ENCODE measurements at places on chromosomes 4 and X.

GRCh38 chr4:38314663-38315062, 349.3 kb upstream of the KLF3 start:
- no peak for DNase-seq

DNA sequence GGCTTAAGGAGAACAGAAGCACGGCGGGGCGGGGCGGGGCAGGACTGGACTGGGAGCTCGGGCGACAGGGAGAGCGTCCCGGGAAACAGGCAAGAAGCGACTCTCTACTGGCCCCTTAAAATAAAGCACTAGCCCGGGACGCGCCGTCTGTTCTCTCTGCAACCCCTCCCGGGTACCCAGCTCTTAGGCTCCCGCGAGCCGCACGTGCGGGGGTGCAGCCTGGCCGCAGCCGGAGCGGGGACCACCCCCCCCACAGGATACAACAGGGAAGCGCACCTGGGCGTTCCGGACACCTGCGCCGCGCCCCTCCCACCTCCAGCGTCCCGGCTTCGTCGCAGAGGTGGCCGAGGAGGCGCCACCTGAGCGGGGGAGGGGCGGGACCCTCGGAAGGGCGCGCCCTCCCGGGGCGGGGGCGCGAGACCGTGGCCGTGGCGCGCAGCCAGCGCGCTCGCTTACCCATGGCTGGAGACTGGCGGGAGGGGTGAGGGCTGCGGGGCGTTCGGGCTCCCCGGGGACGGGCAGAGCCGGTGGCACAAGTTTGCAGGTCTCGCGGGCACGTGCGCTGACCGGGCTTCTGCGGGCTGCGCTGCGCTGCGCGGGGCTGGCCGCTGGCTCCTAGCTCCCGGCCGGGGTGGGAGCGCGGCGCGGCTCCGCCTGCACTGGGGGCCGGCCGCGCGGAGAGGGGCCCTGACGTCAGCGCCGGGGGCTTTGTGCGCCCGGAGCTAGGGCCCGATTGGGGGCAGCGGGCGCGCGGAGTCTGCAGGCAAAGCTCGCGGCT, 91.5 kb downstream of the GEMIN8 start:
- DNase-seq = no peak

GRCh38 chrX:67612231-67612630, 68.4 kb downstream of the AR start:
- DNase-seq = no peak

DNA sequence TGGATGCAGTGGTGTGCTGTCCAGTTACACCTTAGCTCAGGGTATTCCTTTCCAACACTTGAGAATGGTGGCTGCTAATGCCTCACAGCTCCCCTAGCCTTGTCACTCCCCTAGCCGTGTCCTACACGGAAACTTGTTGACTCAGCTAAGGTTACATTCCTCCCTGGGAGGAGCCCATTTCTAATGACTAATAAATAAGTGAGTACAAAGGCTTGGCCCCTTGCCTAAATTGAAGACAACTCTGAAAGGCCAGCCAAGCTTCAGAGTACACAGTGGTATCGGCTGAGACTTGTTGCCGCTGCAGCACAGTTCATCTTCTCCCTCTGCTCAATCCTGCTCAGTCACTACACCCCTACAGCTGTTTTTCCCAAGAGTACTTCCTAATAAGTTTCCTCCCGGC, 21.2 kb upstream of the SLC25A31 start:
- DNase-seq = no peak

DNA sequence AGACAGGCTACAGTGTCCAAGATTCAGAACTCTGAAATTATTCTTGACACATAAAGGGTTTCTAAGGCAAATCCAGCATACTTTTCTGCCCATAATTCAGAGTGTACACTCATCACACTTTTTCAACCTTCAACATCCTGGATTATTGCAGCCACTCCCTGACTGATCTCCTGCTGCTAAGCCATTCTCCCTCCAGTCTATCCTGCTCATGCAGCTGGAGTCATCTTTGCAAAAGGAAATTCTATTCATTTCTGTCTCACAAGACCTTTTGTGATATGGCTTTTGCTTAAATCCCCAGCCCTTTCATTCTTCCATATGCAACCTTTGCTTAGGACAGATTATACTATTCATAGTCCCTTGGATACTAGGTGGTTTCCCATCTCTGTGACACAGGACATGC, 236.1 kb upstream of the LDB2 start:
- DNase-seq = no peak

GRCh38 chr4:24172406-24172805, 282.6 kb upstream of the PPARGC1A start:
- DNase-seq = no peak

DNA sequence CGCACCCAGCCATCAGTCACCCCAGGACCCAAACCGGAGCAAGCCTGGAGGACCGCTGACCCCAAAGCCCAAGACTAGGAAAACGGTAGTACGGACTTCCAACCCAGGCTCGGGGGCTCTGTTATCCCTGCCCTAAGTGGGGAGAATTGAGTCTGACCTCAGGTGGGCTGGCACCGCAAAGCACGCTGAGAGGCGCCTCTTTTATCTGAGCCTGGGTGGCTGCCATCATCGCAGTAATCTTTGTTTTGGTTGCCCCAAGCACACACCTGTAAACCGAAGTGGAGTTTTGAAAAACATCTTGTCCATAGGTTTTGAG, 894 bp upstream of the SH3RF1 start:
- no peak for DNase-seq

DNA sequence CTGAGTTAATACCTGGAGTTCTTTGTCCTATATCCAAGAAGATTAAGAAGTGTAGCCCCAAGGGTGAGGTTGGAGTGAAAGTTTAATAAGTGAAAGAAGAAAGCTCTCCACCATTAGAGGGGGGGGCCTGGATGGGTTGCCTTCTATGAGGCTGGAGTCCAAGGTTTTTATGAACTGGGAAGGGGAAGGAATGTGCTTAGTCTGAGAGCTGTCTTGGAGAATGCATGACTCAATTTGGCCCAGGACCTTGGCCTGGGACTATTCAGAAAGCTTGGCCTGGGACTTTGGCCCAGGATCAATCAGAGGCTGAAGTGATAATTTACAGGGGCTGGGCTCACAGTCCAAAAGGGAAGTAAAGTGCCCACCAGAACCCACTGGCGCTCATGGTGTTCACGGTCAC, 1049.0 kb upstream of the GRIA3 start:
- no peak for DNase-seq

All from stimulated activated CD4-positive, alpha-beta T cell treated with anti-CD3 and anti-CD28 coated beads, Interleukin-1b, Interleukin-23, amount 100 ng/mL, for 1 hour (primary cell).